ENCODE measurements at places on chromosomes 5 and 9.

- no peak for DNase-seq
These were observed 93.6 kb downstream of the MRPL36 start for GRCh38 chr5:1706021-1706420.

GRCh38 chr5:77143998-77144836 lies 57.1 kb upstream of the ZBED3 start:
- DNase-seq: no peak

GRCh38 chr9:88998503-88998902 lies 7.2 kb downstream of the S1PR3 start:
- no peak for DNase-seq

DNA sequence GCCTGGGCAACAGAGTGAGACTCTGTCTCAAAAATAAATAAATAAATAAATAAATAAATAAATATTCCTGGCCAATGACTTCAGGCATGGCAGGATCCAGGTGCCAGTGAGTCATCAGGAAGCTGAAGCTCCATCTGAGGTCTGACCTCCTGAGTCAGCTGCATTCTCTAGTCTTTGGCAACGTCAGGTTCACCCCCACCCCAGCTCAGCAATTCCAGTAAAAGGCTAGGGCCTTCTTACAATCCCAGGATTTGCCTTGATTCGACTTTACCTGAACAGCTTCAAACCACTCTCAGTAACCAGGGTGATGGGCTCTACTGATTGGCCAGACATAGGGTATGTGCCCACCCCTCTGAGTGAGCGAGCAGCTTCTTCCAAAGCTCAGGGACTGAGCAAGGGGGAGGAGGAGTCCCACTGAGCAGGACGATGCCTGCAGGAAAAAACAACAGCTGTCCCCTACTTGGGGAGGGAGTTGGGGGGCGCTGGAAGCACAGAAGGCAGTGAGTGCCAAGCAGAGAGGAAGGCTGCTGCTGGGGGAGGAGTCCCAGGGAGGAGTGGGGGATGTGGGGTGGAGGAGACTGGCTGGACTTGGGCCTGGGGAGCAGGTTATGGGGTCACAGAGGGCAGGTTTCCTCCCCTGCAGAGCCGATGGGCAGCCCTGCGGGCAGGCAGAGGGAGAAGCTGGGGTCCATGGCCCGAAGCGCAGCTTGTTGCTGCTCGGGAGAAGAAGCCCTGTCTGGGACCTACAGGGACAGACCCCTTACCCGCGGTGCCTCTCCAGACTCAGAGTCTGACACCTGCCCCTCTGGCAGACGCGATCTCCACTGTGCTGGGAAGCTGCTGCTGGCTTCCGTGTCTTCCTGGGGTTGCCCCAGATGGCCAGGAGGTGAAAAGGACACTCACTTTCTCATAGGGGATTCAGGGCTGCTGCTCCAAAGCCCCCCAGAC lies 25.9 kb upstream of the UNC5A start:
- no peak for DNase-seq

- no peak for DNase-seq
These were observed 40.3 kb downstream of the SLC28A3 start for GRCh38 chr9:84300271-84300670.

- no peak for DNase-seq
These were observed 1.6 kb downstream of the PDGFRB start for GRCh38 chr5:150153957-150154617.

DNA sequence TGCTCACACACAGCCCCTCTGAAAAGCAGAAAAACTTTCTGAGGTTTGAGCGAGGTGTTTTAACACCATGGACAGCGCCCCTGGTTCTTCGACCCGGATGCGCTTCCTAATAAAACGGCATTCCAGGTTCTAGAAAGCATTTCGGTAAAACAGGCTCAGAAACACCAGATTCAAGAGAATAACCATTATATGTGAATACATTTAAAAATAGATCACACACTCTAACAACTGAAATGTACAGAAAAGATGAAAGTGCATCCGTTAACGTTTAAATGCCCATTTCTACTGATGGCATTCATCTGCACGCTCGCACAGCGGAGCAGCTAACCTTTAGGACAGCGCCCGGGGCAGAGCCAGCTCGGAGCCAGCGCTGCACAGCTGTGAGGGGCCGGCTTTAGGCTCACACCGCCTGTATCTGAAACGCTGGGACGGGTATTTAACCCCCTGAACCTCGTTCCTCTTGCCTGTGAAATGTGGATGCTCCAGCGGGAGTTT lies 26.3 kb upstream of the TENT4A start:
- no peak for DNase-seq

DNA sequence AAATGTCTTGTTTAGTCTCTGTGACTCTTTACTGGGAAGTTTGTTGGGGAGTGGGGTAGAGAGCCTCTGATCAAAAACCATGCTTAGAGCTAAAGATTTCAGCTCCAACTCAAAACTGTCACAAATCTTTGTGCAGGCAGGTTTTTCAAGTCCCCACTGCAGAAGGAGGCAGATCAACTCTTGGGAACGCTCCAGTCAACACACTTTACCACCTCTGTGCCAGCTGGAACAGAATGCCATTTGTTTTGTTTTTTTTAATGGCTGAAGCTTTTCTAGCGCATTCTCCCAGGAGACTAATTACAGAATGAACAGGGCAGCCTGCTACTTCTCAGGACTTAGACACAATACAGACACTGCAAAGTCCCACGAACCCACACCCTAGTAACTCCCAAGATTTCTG lies 17.9 kb upstream of the LHX6 start:
- DNase-seq: no peak

DNA sequence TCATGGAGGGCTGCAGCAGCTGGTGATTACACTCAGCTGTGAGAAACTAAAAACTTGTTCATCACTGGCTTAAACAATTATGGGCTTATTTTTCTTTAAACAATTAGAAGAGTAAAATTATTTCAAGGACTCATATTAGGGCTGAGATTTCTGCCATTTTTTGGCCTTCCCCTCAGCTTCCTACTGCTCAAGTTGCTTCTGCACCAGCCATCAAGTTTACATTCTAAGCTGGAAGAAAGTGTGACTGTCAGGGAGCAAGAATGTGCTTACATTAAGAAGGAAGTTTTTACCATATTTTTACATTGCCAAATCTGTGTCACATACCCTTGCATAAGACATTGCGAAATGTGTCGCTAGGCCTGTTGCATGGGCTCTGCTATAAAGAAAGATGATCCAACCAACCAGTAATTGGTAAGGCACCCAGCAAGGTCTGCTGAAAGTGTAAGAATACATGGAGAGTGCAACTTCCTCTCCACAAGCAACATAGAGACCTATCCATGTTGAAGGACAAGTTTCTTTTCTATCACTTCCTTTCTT lies 260.3 kb upstream of the CDH10 start:
- no peak for DNase-seq

GRCh38 chr9:119596703-119597102 lies 227.5 kb upstream of the BRINP1 start:
- DNase-seq: no peak

DNA sequence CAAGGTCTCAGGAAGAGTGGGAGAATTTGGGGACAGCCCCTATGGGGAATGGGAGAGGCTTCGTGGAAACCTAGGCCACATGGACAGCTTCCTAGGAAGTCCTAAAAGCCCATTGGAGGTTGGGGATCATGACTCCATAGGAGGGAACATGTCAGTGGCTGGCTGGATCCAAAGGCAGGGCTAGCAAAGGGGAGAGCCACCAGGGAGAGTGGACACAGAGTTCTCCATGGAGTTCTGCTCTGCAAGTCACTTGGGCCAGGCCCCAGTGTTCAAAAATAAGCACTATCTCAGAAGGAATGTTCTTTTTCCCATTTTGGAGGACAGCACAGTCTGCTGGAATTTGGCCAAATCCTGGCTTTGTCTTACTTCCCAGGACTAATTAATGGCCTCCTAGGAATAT lies 140.6 kb upstream of the RAD23B start:
- DNase-seq: no peak

GRCh38 chr9:100120286-100120685 lies 21.2 kb downstream of the INVS start:
- DNase-seq: no peak

DNA sequence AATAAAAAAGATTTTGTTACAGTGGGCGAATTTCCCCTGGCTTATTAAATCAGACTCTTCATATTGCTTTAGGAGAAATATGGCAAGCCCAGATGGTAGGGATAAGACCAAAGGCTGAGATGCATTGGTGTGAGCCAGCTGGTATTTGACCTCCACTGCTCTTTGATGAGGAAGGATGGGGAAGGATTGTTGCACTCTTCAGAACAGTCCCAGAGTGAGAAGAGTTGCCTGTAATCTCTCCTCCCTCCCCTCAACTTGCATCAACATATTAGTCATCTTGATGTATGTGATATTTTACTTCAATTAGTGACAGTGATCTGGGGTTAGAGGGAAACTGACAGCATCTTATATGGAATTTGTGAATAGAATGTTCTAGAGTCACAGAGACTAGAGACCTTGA lies 136.6 kb downstream of the ADAMTS12 start:
- DNase-seq: no peak

- no peak for DNase-seq
These were observed 9.8 kb downstream of the FAT2 start for GRCh38 chr5:151581347-151581746.

DNA sequence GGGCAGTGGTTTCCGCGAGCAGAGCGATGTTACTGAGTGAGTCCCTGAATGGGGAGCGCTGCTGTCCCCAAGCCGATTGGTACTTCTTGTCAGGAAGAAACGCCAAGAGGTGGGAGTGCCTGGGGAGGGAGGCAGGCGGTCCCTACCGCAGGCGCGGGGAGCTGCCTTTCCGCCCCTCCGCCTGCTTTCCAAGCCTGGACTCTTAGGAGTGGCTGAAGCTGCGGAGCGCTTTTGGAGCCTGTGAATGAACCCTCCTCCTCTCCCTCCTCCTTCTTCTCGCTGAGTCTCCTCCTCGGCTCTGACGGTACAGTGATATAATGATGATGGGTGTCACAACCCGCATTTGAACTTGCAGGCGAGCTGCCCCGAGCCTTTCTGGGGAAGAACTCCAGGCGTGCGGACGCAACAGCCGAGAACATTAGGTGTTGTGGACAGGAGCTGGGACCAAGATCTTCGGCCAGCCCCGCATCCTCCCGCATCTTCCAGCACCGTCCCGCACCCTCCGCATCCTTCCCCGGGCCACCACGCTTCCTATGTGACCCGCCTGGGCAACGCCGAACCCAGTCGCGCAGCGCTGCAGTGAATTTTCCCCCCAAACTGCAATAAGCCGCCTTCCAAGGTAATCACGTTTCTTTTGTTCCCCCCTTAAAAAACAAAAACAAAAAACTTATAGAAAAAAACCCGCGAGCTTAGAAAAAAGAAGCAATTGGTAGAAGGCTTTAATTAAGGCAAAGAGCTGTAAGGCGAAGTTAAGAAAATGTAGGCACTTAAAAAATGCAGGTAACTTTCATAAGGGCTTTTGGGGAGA lies at the start of gene VCAN:
TSS of gene VCAN (plus strand) at position 340 of the 808 bp plus-strand sequence. CDS start 11,775 bp downstream, outside the sequence.
- no peak for DNase-seq

- DNase-seq: no peak
These were observed 43.6 kb upstream of the FBXW11 start for GRCh38 chr5:172050080-172050479.

GRCh38 chr5:24598956-24599355 lies 45.8 kb downstream of the CDH10 start:
- DNase-seq: no peak

DNA sequence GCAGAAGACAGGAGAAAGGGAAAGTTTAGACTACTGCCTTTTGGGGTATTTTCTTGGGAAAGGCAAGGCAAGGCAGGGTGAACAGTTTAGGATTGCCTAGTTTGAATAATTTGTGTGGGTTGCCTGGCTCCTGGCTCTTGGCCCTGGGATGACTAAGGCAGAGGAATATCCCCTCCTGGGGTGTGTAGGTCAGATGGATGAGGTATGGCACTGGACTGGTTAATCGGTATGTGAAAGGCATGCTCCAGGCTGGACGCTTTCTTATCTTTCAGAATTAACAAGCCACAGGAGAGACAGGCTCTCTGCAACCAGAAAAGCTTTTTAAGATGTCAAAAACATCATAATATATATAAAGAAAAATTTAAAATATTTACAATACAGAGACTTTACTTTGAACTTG lies 58.6 kb downstream of the STARD4 start:
- DNase-seq: no peak

- no peak for DNase-seq
These were observed 16.4 kb upstream of the TOR2A start for GRCh38 chr9:127751269-127752054.

DNA sequence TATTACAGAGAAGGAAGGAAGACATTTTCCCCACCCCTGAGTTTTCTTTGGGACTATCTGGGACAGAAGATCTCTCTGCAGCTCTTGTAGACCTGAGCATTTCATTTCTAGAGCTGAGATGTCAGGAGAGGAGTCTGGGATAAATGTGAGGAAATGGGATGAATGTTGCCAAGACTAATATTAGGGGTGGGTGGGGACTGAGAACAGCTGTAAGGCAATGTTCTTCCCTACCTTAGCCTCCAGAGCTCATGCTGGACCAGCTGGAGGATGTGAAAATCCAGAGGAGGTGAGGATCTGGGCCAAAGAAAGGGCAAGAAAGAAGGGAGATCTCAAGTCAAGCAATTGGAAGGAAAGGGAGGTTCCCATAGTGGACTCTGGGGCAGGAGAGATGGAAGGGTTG lies 23.1 kb upstream of the FOXD1 start:
- DNase-seq: no peak

- no peak for DNase-seq
These were observed 378.8 kb upstream of the TUSC1 start for GRCh38 chr9:26057050-26057449.

DNA sequence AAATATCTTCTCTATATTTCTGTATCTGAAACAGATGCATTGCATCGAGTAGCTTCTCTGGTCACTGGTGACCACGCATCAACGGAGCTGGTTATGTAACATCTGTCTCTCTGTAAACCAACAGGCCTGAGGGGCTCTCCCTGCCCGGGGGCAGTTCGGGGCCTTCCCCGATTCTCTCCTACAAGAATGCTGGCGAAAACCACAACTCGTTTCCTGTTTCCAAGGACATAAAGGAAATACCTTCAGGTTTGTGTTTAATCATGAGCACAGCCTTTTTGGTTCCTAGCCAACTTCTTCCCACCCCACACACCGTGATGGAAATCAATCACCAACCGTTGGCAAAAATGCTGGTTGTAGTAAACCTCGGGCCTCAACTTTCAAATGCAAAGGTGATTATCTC lies 25.1 kb downstream of the GDNF start:
- no peak for DNase-seq

- no peak for DNase-seq
These were observed 243.8 kb downstream of the BNC2 start for GRCh38 chr9:16626577-16627130.

- no peak for DNase-seq
These were observed 40.2 kb downstream of the SH3RF2 start for GRCh38 chr5:145976431-145977155.

DNA sequence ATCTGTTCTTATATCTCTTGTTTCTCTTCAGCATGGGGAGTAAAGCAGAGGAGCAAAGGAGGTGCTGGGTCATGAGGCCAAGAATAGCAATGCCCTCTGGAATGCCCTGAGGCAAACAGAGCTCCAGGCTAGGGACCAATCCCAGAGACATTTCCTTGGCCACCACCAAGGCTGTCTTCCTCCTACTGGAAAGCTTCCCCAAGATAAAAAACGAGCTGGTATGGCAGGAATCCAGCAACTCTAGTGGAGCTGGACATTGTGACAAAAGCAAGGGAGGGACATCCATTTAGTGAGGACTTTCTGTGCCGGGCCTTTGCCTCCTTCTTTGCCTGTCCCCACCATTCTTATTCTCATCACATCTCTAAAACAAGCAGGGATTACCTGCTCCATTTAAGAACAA lies 161.6 kb downstream of the ASTN2 start:
- DNase-seq: no peak

- no peak for DNase-seq
These were observed 22.9 kb upstream of the CAVIN4 start for GRCh38 chr9:100554935-100555401.
